ENCODE measurements at places on chromosomes 11 and 22.
A peak's percentile ranks its signal among the peaks of the same experiment; 100 is the strongest.

- DNase-seq, result peak; percentile 75
These were observed 95.2 kb upstream of the TP53I11 start for GRCh38 chr11:45045683-45046471.

- peak; percentile 92 for DNase-seq
These were observed 3.4 kb downstream of the CD82 start for GRCh38 chr11:44568658-44569473.

- DNase-seq, result peak; percentile 52
These were observed 13.5 kb downstream of the MOB2 start for GRCh38 chr11:1473011-1473628.

DNA sequence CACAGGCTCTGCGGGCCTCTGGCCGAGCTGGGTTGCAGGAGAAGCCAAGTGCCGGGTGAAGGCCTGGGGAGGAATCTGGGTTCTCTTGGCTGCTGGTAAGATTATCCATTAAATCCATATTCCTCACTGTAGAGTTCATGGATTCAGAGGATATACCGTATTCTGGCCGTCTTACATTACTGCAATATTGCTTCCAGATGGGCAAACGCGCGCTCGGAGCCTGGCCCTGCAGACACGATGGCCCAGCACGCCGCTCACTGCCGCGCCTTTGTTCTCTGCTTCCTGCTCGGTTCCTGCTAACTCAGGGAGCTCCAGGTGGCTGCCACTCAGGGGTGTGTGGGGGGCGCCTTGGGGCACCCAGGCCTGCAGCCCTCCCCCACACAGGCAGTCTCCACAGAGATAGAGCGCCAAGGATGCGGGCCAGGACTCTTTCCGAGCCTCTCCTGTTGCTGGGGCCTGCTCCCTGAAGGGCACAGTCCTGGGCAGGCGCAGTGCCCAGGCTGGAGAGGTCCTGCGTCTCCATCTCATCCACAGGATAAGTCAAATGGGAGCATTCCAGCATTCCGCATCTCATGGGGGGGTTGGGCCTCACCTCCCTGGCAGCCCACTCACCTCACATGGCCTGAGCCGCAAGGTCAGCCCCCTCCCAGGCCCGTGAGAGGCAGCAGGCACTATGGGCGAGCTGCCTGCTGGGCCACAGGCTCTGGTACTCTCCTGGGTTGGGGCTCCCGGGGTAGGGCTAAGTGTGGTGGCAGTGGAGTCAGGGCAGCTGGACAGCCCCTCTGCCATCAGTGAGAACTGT is 14.1 kb upstream of the KCNQ1OT1 start:
- no peak for DNase-seq

DNA sequence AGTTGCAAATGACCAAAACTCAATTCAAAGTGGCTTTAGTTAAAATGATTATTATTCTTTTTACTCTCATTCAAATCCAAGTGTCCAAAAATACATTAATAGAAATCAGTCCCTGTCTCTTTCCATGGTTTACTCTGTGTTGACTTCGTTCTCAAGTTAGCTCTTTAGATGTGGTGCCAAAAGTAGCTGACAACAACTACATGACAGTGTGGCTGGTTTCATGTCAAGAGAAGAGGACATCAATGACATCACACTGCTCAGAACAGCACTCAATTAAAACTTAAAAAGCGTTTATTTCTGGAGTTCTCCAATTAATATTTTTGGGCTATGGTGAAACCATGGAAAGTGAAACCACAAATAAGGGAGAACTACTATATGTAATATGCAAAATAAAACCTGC is 1746.9 kb downstream of the LRRC4C start:
- DNase-seq, result no peak

DNA sequence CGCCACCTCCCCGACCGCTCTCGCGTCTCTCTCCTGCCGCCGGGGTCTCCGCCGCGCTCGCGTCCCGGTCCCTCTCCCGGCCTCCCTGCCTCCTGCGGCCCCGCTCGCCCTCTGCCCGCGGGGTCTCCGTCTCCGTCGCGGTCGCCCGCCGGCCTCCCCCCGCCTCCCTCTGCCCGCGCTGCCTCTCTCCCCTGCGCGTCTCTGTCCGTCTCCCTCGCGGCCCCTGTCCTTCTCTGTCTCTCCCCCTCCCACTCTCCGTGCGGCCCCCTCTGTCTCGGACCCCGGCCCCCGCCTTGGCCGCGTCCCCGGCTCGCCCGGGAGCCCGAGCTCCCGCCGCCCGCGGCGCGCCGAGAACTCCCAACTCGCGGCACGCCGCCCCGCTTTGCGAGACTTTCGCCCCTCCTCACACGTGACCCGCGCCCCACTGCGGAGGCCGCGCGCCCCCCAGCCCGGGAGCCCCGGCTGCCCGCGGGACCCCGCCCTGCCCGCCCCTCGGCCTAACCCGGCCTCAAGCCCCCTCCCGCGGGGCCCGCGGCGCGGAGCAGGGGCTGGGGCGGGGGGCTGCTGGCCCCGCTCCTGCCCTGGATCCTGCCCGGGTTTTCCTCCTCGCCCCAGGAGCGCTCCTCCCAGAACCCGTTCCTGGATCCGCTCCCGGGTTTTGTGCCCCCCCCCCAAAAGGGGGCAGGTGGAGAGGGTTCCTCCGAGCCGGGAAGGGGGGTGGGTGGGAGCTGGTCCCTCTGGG is 702 bp upstream of the KCNJ4 start:
- no peak for DNase-seq

- no peak for DNase-seq
These were observed 29.8 kb downstream of the ARHGAP42 start for GRCh38 chr11:100716838-100717237.

- no peak for DNase-seq
These were observed 41.7 kb downstream of the RPS6KA4 start for GRCh38 chr11:64400667-64401066.

GRCh38 chr22:30262917-30263741 is 3.5 kb downstream of the OSM start:
- peak; percentile 94 for DNase-seq

GRCh38 chr22:42920101-42920820 is 63.2 kb upstream of the ARFGAP3 start:
- DNase-seq, result peak; percentile 61

GRCh38 chr11:115990004-115990447 is 485.8 kb upstream of the CADM1 start:
- DNase-seq, result no peak

GRCh38 chr11:69636512-69637197 is 4.3 kb upstream of the CCND1 start:
- DNase-seq, result peak; percentile 79

DNA sequence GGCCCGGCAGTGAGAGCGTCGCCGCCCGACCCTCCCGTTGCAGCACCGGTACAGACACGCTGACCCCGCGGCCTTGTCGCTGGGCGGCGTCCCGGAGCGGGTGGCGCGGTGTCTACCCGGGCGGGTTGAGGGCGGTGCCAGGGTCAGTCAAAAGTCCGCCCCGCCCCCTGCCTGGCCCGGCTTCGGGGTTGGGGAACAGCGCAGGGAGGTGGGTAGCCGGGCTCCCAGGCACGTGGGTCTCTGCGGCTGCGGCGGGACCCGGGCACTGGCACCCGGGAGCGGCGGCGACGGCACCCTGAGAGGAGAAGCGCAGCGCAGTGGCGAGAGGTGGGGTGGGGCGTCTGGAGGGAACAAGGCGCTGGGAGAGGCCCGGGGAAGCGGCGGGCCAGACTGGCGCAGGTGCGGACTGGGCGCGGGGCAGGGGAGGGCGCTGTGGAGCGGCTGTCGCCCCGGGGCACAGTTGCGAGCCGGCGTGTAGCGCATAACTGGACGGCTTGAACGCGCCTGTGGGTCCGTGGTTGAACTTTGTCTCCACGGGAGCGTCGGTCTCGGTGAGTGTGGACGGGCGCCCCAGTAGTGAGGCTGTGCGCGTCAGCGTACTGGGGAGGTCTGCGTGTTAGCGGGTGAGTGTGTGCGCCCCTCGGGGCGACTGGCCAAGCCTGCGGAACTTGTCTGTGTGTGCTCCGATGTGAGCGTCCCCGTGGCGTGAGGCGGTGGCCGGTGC is at the start of gene P2RY2:
TSS of gene P2RY2 (plus strand) at position 176 of the 724 bp plus-strand sequence. CDS start 15,879 bp downstream, outside the sequence.
- peak; percentile 86 for DNase-seq

- DNase-seq, result no peak
These were observed 33.5 kb downstream of the GDPD4 start for GRCh38 chr11:77267962-77268361.

DNA sequence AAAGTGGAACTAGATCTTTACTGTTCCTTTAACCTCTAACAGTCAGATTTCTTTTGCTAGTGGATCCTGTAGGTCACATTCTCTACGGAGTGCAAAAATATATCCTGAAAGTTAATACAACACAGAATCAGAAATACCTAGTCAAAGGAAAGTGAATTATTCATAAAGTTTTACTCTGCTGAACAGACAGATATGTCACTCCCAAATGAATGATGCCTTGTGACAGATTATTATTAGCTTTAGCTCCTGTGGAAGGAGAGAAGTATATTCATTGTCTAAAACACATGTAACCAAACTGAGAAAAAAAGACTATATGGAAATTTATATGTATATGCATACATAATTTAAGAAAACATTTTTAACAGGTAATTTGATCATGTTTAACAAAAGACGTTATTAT is 1497.2 kb upstream of the RAG2 start:
- DNase-seq, result no peak

GRCh38 chr22:37146507-37147180 is 3.1 kb downstream of the IL2RB start:
- no peak for DNase-seq

DNA sequence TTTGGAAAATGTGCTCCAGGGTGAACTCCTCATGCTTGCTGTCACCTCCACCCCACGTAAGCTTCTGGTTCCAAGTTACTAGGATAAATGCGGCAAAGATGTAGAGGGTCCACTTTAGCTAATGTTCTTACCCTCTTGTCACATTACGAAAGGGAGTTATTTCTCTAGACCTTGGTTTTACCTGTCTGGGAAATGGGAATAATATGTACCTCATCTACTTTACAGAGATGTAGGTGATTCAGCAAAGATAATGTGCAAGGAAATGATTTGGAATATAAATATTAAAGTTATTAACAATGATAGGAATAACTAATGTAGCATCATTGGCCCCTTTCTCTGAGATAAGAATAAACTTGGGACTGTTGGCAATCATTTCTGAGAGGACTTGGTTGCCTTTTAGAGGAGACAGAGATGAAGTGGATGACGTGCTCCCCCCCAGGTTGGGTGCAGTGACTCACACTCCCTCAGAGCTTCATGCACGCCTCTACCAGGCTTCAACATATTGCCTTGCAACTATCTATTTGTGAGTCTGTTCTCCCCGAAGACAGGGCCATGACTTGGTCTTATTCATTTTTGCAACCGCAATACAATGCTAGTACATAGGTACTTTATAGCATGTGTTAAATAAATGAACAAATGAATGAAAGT is 97.1 kb downstream of the ME3 start:
- no peak for DNase-seq

- no peak for DNase-seq
These were observed 52.4 kb upstream of the IGLL5 start for GRCh38 chr22:22835242-22835641.

GRCh38 chr22:34812631-34813030 is 253.3 kb upstream of the ISX start:
- no peak for DNase-seq

GRCh38 chr11:46079662-46080061 is 41.6 kb downstream of the PHF21A start:
- no peak for DNase-seq

DNA sequence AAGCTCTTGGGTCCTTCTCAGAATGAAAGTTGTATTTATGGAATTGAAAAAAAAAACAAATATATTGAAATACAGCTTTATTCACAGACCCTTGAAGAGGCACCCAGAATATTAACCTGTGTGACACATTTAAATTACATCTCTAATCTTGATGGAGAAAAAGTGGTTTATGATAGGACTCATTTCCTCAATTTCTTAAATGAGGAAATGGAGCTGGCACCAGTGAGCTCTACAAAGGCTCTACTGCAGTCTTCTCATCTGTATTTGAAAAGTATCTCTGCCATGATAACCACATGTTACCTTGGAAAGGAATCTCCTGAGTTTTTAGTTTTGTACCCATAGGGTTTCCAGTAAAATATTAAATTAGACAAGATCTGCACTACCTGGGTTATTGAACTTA is 186.5 kb downstream of the HIPK3 start:
- no peak for DNase-seq

GRCh38 chr11:125902277-125902926 is 604 bp downstream of the PUS3 start:
- DNase-seq, result no peak
